ENCODE measurements at places on chromosomes 1 and 21.
A peak's percentile ranks its signal among the peaks of the same experiment; 100 is the strongest.

DNA sequence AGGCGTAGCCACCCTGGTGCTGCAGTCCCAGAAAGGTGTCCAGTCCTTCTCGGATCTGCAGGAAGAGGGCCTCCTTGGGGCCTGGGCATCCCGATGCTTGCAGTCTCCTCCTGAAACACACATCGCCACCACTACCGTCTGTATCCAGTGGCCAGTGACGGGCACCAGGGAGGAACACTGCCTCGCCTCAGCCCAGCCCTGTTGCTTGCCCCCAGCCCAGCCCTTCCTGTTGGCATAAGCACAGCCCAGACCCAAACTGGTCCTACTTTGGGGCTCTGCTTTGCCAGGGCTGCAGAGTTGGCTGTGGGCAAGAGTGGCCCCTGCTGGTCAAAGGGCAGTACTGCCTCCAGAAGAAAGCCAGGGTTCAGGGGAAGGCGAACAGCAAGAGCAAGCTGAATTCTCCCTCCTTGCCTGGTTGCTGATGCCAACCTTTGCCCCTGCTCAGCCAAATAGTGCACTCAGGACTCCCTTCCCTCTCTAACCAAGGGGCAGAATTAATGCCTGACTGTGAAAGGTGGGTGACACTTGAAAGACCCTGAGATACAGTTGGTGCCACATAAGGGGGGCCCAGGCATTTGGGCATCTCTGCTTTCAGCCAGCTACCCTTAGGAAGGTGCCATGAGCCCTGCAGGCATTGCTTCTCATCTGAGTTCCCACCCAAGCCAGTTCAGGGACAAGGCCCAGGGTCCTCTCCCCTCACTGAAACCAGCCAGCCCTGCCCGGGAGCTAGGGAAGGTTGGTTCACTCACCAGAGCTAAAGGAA, 11.1 kb upstream of the ARHGEF2 start:
- DNase-seq = peak; percentile 82

DNA sequence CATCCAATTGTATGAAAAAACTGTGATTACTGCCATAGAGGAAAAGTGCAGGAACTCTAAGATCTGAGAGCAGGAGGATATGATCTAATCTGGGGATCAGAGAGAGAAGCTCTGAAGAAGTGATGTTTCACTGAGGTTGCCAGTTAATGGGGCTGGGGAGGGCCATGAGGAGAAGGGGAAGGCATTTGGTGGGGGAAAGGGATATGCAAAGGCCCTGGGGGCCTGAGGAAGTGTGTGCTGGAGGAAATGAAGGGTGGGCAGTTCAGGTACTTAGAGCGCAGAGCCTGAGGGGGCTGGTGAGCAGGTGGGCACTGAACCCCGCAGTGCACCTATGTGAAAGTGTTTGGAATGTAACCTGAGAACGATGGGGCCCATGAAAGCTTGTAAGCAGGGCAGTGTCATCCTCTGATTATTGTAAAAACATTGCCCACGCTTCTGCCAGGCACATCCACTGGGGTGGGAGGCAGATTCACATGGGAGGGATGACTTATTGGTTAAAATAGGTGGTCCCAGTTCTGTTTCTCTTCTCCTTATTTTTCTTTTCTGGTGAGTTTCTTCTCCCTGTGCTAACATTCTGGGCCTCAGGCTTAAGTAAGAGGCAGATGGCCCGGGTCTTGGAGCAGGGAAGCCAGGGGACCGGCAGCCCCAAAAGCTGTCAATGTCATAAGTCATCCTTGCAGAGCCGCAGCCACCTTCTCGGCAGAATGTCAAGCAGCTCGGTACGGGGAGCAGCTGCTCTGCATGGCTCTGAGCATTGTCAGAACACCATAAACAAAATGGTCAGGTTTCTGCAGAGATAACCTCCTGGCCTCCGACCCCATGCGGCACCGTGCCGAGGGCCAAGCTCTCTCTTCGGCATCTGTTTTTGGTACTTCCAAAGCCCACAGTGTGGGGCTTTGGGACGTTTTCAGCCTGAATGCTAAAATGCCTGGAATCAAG, 492.0 kb upstream of the VAMP3 start:
- no peak for DNase-seq

GRCh38 chr21:42160765-42161164, 58.2 kb upstream of the ABCG1 start:
- DNase-seq = no peak

- no peak for DNase-seq
These were observed 394 bp upstream of the GRHL3 start for GRCh38 chr1:24318615-24319311.

DNA sequence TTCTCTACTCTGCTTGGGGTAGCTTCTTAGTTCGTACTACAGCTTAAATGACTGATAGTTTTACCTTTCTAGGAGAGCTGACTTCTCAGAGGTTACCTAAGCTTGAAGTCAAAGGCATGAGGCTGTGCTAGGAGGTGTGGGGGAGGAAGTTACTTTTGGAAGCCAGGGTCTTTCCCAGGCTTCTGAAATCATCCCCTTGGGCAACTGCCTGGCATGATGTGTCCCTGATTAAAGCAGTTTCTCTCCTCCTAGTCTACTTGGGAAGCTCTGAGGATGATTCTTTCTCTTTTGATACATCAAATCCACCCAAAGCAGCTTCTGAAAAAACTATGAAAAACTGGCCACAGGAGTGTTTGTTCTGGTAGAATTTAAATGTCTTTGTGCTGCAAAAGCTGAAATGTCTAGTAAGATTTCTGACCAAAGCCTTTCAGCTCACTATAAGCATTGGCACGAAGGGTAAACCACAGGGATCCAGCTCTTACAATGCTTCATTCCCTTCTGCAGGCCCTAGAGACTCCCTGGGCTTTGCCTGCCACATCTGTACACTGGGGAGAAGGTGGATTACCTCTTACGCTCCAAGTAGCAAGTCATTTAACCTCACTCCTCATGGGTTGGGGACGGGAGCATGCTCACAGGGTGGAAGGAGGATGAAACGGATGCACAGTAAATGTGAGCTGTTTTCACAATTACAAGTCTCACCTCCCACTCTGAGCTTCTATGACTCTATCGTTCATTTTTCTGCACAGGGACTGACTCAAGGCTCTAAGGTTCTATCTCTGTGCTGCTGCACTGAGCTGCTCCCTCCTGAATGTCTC, 59.6 kb downstream of the RUNX1 start:
- DNase-seq = no peak
